ENCODE measurements at places on chromosomes 2 and 18.
A peak's percentile ranks its signal among the peaks of the same experiment; 100 is the strongest.

DNA sequence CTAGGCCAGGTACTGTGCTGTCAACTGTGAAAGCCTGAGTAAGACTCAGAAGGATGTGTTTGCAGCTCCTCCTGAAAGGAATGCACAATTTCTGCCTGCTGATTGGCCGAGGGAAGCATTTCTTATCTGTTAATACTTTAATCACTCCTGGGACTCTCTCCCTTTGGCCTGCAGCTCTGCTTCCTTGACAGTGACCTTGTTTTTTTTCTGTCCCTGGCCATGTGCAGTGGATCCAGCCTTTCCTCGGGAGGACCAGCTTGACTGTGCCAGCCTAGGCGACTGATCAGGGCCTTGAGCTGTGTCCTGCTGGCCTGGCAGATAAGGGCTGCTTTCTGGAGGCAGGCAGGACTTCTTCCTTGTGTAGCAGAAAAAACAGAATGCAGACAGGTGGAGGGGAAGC is 10.0 kb downstream of the RNF144A start:
- DNase-seq: peak; percentile 33

DNA sequence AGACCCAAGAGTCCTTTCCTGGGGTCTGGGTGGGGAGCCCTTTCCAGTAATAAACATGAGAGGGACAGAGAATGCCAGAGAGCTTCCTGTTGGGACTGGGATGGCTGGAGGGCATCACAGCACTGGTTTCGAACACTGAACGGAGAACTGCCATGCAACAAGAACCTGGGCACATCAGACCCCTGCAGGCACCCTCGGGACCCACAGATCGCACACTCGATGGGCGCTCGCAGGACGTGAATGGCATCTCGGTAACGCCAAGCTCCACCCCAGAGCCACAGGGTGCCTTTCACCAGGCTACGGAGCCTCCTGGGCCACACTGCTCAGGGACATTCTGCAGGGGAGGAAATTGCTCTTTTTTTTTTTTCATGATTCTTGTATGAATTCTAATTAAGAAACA is 25.1 kb downstream of the SLC66A2 start:
- DNase-seq: no peak

DNA sequence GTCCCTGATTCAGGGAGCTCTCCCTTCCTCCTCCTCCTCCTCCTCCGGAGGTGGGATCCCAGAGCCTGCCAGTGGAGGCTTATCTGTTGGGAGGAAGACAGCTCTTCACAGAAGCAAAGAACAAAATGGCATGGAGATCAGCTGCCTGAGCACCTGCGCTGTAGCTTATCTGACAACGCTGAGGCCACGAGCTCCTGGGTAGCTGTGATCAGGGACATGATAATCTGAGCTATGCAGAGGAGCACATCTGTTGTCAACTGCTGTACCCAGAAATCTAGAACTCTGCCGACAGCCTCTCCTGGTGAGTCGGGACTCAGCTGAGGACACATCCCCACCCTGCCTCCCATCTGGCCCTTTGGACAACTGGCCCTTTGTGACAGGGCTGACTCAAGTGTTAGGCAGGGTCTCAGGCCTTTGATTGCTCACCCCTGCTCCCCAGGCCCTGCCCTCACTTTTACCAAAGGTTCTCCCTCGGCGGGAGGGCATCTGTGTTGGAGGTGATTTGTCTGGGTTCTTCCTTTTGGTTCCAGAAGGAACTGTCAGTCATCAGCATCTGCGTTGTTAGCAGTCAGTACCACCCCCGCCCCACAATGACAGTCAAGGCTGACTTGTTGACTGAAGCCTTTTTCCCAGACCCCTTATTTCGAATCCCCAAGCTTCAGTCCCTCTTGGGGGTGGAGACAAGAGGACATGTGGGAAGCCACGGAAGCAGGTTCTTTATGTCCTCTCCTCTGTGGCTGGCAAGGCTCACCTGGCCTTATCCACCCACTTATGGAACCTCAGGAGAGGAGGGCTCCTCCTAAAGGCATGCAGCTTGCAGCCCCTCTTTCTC is 5.9 kb upstream of the CNNM3 start:
- no peak for DNase-seq

GRCh38 chr2:219207134-219207883 is 727 bp downstream of the ZFAND2B start:
- DNase-seq: no peak

DNA sequence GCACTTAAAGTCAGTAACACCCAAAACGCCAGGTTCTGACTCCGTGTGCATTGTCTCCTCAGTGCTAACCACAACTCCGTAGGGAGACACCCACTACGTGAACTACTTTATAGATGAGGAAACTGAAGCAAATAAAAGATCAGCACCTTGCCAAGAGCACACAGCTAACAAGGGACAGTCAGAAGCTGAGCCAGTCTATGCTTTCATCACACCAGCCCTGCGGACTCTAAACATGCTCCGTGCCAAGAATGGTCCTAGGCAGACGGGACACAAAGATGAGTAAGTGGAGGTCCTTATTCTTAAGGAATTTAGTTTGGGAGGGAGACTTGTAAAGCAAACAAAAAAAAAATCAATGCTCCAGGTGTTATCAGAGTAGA is 9.6 kb downstream of the MBOAT2 start:
- no peak for DNase-seq

- DNase-seq: no peak
Measured at GRCh38 chr2:132804051-132804450, 134.0 kb upstream of the LYPD1 start.

GRCh38 chr18:22006458-22006857 is 162.9 kb upstream of the GATA6 start:
- no peak for DNase-seq

All from heart right ventricle (tissue), 16 donors.